ENCODE measurements at places on chromosomes 5 and 9. TPM values are rescaled to one million over a fixed set of nuclear protein-coding genes. Genes with fewer than 3 reads are reported as not detected.

The LURAP1L gene
- total RNA-seq, result 25.6 TPM

The GNA14 gene
- total RNA-seq, result 0.32 TPM

The EQTN gene
- total RNA-seq, result not detected

The ZNF354C gene
- 11.4 TPM for total RNA-seq

The CDX1 gene
- total RNA-seq, result not detected

The AGTPBP1 gene
- 117 TPM for total RNA-seq

The C5orf58 gene
- not detected for total RNA-seq

The SKP2 gene
- 47.8 TPM for total RNA-seq

Measured in glutamatergic neuron (in vitro differentiated cells).